NCI-H82 (cell line): ENCODE measurements at places on chromosomes 5 and 9.

DNA sequence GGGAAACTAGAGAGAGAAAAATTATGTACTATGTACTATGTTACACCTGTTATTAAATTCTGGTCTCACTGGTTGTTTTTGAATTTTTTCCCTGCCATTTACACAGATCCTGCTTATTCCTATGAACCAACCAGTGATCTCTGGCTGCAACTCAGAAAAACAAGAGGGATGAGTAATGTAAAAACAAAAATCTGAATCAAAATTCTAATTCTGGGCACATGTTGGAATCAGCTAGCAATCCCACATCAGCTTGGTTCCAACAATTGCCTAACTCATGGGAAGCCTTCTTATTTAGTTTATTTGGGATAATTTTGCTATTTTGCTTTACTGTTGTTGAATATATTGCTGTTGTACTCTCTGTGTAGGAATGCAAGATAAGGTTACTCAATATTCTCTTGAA is 78.3 kb downstream of the PLK2 start:
- DNase-seq = no peak

GRCh38 chr5:145347026-145347616 is 488.0 kb downstream of the PRELID2 start:
- peak; percentile 44 for DNase-seq

GRCh38 chr5:115419846-115420585 is 123.6 kb upstream of the CCDC112 start:
- no peak for DNase-seq

DNA sequence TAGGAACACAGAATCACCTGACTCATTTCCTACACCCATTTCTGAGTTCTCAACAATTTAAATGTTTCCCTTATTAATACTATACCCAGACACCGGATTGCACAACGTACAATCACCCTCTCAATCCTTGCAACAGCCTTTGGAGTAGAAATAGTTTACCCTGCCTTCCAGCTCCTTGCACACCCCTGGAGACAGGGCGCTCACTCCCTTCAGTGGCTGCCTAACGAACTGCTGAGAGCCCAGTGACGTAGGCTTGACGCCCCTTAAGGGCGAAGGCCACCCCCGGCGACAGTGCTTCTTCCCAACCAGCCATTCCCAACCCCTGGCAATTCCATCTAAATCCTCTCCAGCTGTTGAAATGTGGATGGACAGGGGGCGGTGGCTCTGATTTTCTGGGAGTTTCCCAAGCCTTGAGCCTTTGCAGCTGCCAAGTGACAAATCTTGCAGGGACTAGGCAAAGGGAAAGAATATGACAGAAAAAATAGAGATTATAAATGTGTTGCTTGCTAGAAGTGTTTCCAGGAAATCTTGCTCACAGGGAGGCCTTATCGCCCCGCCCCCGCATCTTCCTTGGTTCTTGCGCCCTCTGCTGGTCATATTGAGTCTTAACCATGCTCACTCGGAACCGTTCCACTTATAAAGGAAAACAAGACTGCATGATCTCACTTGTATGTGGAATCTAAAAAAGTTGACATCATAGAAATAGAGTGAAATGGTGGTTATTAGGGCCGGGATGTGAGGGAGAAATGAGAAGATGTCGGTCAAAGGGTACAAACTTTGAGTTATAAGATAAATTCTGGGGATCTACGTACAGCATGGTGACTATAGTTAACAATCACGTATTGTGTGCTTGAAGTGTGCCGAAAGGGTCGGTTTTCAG is 7.6 kb upstream of the BARX1 start:
- DNase-seq = peak; percentile 91

- no peak for DNase-seq
These were observed 42.1 kb downstream of the FAF2 start for GRCh38 chr5:176490301-176490700.

GRCh38 chr9:12853051-12853450 is 78.2 kb downstream of the LURAP1L start:
- no peak for DNase-seq
